ENCODE measurements at places on chromosomes 5 and 9.

DNA sequence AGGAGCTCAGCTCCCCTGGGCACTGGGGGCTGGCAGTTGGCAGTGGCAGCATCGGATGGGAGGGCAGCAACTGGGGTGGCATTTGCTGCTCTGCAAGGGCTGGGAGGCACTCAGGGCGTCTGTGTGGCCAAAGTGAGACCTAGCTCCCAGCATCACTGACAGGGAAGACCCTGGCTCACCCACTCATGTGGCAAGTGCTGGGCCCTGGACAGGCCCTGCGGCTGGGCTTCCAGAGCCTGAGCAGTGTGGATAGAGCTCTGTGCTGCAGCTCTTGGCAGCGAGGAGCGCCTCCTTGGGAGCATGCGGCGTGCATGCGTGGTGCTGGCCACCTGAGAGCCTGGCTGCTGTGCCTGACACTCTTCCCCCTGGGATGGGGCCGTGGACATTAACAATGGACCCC lies 10.2 kb downstream of the CEP72 start:
- DNase-seq, result no peak

DNA sequence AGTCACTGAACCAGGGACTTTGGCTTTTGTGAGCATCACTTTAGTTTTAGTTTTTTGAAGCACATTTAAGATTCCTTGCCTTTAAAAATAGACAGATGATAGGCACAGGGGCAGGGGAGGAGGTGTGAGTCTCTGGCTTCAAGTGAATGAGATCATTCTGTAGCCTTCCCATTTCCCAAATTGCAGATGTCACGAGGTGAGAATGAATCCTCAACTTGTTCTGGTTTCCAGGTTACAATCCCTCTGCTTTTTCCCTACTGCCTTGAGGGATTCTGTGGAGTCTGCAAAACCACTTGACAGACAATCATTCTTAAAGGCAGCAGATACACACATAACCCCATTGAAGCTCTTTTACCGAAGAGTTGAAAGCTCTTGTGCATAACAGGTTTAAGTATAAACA lies 332.4 kb downstream of the DMAC1 start:
- no peak for DNase-seq

DNA sequence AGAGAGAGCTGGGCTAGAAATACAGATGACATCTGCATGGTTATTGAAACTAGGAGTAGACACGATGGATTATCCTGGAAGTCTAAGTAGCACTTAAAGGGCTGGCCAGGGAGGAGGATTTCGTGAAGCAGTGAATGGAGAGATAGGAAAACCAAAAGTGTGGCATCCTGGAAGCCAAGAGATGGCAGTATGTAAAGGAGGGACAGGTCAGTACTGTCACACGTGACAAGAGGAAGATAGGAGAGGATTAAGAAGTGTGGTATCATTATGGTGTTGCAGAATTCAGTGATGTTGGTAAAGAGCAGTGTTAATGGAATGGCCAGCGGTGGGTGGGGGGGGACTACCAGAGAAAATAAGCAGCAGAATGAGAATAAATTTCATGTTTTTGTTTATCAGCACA lies 11.7 kb downstream of the RAD23B start:
- DNase-seq, result no peak

DNA sequence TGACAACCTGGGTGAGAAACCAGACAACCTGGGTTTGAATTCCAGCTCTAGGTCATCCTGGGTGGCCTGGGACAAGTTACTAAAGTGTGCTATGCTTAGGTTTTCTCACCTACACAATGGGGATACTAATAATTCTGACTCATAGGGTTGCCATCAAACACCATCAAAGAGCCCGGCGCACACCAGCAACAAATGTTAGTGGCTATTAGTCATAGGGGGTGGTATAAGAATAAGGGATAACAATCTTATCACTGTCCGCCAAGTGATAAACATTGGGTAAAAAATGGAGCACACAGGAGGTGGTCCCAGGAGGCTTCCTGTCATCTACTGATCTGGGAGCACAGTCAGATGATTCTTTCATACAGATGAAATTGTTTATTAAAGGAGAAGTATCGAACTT lies 61.4 kb upstream of the AFAP1L1 start:
- DNase-seq, result no peak

- DNase-seq, result no peak
Observed at GRCh38 chr5:45796959-45797553, 100.9 kb upstream of the HCN1 start.

GRCh38 chr5:164671640-164672039 lies 1166.2 kb downstream of the MAT2B start:
- no peak for DNase-seq

DNA sequence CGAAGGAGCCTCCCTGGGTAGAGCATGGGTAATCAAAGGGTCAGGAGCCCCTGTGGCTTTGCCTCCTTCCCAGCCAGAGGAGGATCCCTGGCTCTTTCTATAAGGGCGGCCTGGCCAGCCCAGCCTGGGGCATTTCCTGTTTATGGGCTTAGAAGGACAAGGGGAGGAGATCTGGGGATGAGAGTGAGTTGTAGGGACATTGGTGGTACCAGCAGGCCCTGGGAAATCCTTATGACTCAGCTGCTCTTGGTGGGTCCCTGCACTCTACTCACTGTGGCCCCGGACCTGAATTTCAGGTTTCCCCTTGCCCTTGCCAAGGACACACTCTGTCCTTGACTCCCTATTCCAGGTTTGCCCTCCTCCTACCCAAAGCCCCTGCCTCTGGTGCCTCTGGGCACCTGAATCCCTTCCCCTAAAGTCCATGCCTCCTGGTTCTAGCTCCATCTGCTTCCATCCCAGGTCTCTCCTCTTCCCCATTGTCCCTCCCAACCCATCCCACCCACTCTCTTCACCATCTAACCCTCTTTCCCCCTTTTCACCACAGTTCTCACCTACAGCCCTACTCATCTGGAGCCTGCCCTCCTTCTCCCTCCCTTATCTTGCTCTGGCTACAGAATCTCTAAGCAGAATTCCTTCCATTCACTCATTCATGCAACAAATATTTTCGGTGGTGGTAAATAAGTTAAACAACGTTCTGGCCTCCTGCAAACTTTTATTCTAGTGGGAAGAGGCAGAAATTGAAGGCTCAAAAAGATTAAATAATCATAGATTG lies 34.9 kb downstream of the PCDH1 start:
- no peak for DNase-seq

DNA sequence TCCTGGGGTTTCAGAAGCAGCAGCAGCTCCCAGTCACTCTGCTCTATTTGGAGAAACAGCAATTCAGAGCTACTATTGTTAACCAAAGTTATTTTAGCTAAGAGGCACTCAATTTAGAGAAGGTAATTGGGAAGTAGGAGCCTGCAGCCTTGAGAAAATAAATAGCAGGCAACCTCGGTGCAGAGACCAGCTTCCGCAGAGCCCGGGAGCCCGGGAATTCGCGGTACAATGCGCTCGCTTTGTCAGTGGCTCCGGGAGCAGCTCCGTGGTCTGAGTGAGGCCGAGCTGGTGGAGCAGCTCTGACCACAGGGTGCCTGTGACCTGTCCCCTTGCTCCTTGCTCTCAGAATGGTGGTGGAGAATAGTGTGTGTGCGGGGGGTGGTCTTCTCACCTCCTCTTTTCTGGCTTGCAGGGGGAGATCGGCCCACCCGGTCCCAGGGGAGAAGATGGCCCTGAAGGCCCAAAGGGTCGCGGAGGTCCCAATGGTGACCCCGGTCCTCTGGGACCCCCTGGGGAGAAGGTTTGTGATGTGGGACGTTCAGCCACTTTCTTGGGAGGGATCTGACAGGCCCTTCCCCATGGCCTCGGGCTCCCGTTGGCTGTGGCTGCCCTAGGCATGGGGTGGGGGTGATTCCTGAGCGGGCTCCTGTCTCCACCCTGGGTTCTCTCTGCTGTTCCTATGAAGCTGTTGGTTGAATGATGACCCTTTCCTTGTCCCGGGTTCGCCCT lies 95.9 kb upstream of the FCN2 start:
- no peak for DNase-seq

DNA sequence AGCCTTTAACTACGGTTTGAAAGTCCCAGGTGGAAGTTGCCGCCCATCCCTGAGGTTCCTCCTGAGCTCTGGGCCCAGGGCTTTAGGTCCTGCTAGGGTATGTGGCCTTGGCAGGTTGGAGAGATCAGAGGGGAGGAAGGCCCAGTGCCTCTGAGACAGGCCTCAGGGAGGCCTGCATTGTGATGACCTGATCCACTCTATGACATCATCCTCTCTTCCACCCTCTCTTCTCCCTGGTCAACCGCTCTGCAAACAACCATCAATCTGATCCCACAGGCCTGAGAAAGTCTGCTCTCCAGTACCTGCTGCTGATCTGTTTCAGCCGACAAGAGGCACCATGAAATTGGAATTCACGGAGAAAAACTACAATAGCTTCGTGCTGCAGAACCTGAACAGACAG lies at the start of gene CCIN:
Gene CCIN (plus strand): TSS at position 223 of the 400 bp plus-strand sequence. CDS start 115 bp downstream, at position 338.
- DNase-seq, result no peak

DNA sequence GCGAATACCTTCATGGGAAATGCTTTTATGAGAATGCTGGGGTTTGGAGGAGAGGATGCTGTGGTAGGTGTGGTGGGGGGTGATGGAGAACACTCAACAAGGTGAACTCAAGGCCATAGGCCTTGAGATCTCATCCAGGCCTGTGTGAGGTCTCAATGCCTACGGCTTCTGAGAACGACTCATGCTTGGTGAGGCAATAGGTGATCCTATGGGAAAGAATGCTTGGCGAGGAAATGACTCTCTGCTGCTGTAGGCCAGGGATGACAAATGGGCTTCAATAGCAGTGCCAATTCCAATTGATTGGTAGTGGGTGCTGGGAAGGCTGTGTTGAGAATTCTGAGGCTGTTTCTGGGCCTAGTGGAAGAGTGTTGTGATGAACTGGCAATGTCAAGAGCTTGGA lies 280.2 kb upstream of the CLINT1 start:
- DNase-seq, result no peak

GRCh38 chr9:69058101-69058500 lies 22.5 kb downstream of the FXN start:
- DNase-seq, result no peak

DNA sequence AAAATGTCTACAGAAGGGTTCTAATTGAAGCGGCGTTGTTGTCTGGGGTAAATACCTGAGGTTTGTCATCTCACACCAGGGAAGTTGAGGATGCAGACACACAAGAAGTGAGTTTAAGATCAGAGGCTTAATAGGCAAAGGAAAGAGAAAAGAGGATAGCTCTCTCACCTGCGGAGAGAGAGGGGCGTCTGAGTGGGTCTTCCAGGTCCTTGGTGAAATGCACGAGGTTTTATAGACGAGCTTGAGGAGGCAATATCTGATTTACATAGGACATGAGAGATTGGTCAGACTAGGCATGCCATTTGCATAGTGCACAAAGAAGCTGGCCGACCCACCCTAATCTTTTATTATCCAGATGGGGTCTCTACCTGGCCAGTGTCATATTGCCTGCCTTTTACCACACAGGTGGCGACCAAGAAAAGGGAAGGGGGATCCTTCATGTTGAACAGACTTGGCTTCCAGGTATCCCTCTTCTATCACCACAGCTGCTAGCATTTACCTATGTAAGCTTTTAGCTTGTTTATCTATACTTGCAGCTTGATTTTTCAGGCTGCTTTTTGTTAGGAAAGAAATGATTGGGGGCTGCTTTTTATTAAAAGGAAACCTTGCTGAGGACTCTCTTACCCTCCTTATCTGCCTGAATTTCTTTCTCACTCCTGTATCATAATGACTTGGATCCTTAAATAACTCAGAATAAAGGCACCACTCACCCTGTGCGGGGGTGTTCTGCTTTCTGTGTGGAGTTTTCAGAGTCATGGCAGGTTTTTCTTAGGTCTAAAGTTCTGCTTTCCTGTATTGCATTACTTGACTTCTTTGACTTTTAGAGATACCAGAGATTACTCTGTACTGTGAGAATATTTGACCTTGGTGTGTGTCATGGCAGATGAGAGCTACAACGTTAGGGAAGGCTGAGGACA lies 9.4 kb upstream of the GLT6D1 start:
- DNase-seq, result no peak

DNA sequence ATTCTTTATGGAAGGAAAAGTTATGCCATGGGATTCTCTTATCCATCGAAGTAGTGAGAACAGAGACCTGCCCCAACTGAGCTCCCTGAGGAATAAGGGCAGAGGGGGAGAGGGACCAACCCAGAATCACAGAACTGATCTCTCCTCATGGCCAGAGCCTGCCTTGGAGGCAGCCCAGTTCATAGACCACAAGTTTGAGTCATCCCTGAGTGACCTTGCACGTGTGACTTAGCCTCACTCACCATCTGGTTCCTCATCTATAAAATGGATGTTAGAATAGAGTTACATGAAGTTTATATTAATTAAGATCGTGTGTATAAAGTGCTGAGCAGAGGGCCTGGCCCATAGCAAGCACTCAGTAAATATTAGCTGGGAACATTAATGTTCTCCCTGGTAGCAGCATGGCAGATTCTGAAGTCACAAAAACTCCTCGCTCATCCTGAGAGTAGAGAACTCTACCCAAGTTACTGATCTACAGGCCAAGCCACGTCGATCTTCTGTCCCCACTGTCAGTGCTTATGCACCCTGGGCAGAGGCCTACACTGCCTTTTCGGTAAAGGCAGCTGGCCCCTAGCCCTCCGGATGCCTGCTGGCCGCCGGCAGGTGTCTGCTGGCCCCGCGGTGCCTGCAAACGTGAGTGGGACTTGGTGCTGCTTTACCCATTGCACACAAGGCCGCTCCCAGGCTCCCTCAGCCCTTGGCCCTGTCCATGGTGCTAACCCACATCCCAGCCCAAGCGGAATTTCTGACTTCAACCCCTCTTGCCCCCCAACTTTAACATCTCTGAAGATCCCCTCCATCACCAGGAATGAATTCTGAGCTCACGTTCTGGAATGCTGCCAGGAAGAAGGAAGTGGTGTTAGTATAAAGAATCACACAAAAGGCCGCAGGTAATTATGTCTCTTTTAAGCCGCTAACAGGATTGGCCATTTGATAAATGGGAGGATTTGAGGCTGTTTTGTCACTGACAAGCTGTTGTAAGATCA lies 61.1 kb upstream of the ARAP3 start:
- no peak for DNase-seq

DNA sequence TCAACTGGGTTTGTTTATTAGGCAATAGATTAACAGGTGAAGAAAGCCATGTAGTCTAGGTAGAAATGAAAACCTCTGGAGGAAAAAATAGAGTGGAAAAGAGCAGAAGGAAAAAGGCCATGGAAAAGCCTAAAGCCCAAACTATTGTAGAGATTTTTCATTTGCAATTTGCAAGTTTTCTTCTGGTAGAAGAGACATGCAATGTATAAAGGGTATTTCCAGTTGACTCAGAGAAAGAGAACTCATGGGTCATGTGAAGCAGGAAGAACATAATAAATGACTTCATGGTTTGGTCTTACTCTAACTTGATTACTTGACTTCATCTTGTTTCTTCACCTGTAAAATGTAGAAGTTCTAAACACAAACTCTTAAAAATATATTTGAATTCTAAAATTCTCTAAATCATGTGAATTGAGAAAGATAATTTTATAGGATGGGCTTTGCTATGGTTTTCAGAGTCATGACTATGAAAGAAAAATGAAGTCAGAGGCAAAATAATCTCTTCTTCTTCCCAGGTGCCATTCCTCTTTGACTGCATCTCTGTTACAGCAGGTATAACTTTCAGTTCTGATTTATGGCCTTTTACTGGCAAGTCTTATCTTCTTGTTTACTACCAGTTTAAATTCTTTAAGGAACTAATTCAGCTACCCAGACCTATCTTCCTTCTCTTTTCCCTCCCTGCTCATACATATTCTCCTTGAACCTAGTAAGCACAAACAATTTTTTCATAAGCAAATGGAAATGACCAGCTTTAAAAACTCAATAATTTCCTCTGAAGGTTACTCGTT lies 47.7 kb upstream of the TMC1 start:
- no peak for DNase-seq

Data from DMS153 (cell line).